Dermis microvascular lymphatic vessel endothelial cell (primary cell): ENCODE measurements at places on chromosomes 7 and 10.

DNA sequence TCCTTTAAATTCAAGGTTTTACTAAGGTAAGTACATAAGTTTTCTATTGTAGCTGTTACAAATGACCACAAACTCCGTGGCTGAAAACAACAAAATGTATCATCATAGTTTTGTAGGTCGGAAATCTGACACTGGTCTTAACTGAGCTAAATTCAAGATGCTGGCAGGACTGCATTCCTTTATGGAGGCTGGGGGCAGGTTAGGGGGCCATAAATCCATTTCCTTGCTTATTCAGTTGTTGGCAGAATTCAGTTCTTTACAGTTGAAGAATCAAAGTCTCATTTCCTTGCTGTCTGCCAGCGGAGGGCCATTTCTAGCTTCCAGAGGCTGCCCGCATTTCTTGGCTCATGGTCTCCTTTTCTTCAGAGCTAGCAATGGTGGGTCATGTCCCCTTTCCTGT lies 11.2 kb upstream of the PRR15 start:
- no peak for DNase-seq

- DNase-seq = no peak
These were observed 318.0 kb downstream of the GPAM start for GRCh38 chr10:111865550-111865949.

- DNase-seq = no peak
These were observed 1131.4 kb downstream of the XPNPEP1 start for GRCh38 chr10:108791794-108792474.

- DNase-seq = no peak
These were observed 177.0 kb upstream of the GLI3 start for GRCh38 chr7:42414028-42414427.
